ENCODE measurements at places on chromosomes 12 and 14. TPM values are rescaled to one million over a fixed set of nuclear protein-coding genes. Genes with fewer than 3 reads are reported as not detected.
A peak's percentile ranks its signal among the peaks of the same experiment; 100 is the strongest.

KLRC3 gene
- total RNA-seq: not detected

SLC10A1 gene
- not detected for total RNA-seq

- DNase-seq: no peak
Measured at GRCh38 chr12:27064397-27065342, 17.7 kb downstream of the C12orf71 start.

- peak; percentile 79 for DNase-seq
Measured at GRCh38 chr12:47837190-47838171, 17.8 kb upstream of the HDAC7 start.

GRCh38 chr12:118986050-118986449 is 4.7 kb downstream of the SRRM4 start:
- DNase-seq: no peak

NAA25 gene
- 19.0 TPM for total RNA-seq

CDH24 gene
- 1.9 TPM for total RNA-seq

CHST11 gene
- total RNA-seq: 29.0 TPM

DNA sequence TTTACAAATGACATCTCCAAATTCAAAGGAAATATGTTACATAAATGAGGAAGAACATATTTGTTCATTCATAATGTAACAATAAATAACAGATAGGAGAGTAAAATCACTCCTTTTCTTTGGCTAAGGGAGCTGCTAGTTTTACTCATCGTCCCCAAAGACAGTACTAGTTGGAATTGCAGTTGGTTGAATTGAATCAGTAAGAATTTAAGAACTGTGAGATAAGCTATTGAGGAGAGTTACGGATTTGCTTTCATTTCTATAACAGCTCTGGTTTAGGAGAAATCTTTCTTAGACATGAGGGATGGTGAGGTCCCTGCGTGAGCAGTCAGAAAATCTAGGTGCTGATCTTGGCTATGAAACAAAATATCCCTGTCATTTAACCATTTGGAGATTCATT is 402.8 kb downstream of the AEBP2 start:
- DNase-seq: no peak

GRCh38 chr12:118061011-118061872 is at the start of gene WSB2:
WSB2 (minus strand) TSS chr12:118061179; CDS start chr12:118061048, 131 bp downstream.
- peak; percentile 87 for DNase-seq

DNA sequence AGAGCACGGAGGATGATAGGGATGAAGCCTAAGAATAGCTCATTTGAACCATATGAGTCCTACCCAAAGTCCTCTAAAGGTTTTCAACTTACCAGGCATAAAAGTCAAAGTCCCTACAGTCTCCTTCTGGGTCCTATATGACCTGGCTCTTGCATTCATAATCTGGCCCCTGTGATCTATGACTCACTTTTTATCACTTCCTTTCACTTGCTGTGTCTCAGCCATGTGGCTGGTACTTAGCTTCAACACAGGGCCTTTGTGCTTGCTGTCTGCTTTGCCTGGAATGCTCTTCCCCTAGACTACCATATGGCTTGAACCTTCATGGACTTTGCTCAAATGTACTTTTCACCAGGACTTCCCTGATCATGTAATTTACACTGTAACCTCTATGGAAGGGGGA is 137.6 kb upstream of the TMTC1 start:
- DNase-seq: no peak

MYO1A gene
- total RNA-seq: 0.11 TPM

DNA sequence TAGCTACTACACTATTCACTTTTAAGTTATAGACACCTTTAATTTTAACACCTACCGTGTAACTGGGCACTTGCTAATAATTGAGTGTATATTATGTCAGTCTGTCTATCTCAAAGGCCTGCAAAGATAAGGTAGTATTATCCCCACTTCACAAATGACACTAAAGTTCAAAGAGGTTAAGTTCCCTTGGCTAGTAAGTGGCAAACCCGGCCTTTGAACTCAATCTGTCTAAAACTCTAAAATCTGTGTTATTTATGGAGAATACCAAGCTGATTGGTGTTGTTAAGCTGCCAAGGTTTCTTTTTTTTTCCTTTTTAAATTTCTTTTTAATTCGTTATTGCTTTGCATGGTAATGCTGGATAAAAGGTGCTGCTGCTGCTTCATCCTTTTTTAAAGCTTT is 37.7 kb downstream of the YLPM1 start:
- DNase-seq: no peak

DNA sequence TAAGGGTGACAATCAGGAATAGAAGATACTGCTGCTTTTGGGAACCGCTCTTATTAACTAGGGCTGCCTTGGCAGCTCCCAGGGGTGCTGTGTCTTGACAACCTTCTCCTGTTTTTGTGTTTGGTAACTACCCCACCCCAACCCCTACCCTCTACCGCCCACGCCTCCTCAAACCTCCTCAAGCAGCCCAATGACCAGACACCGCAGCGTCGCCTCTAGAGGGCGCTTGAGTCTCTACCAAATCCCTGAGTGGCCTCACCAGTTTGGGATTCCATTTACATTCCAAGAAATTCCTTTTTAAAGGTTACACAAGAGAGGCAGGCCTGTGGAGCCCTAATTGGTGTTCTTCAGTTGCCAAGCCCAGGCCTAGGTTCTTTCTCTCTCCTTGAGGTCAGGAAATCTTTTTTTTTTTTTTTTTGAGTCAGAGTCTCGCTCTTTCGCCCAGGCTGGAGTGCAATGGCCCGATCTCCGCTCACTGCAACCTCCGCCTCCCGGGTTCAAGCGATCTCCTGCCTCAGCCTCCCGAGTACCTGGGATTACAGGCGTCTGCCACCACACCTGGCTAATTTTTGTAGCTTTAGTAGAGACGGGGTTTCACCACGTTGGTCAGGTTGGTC is 72.4 kb upstream of the USP44 start:
- peak; percentile 80 for DNase-seq

GRCh38 chr14:95769976-95770375 is 56.1 kb upstream of the TCL1A start:
- no peak for DNase-seq

- no peak for DNase-seq
Measured at GRCh38 chr14:55877942-55878341, 240.3 kb upstream of the PELI2 start.

DNA sequence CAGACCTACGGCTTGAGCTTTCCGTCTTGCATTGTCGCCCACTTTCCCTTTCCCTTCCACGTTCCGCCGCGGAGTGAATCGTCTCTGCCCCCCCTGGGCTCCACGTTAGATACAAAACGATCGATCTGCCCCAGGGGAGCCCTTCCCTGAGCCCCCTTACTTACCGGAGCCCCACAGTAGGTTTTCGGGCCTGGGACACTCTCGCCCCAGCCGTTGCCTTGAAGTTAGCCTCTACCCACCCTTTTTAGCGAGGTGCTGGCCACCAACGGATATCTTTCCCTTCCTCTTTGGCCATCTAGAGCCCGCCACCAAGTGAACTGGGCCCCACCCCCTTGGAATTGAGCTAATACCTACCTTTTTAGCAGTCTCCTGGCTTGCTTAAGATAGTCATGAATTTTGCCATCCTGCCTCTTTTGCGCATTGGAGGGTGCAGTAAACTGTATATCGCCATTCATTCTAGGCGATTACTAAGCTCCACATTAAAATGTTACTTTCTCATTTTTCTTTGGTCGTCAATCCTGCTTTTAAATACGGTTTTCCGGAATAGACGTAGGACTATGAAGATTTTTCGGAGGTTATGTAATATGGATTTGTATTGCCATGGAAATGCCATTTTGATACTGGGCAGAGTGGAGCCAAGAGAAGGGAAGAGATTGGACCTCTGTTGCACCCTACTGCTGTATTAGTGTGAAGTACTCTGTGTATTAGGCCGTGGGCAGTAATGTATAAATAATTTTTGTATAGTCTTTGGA is 764 bp downstream of the RBM25 start:
- DNase-seq: peak; percentile 71

DNA sequence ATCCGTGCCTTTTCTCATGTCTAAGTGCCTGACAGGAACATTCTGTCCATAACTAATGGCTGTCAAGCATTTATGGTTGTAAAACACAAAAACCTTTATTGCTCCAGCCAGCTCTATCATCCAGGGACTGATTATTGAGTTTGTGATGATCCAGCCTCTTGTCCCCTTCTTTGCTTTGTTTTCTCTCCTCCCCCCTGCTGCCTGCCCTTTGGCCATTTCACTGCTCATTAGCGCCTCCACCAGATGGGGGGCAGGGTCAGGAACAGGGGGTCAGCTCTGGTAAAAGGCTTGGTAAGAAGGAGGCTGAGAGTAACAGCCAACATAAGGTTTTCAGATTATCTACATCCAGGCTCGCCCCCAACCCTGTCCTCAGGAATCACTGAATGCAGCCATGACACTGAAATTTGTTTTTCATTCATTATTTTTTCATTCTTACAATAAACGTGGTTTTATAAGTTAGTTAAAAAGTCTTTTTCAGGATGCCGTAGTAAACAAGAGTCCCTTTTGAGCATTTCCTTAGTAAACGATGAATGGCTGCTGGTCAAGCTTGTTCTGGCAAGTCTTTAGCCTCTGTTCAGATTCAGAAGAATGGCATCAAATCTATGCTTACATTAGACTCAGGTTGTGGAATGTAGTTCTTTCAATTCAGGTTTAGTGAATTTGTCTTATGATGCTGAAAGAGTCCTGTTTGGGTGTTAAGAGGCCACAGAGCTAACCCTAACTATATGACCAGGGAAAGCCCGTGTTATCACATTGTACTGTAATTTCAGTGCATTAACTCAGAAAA is 21.7 kb downstream of the HMGA2 start:
- no peak for DNase-seq

DNA sequence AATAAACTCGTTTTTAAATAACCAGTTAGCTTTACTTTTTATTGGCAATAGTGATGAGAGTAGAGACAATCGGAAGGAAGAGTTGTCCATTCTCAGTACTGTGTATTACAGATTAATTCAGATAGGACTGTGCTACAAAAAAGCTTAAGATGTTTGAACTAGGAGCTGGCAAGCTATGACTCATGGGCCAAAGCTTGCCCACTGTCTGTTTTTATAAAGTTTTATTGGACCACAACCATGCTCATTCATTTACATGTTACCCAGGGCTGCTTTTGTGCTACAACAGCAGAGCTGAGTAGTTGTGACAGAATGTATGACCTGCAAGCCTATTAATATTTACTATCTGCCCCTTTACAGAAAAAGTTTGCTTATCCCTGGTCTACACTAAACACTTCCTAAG is 19.4 kb downstream of the GNS start:
- DNase-seq: no peak

PARP11 gene
- total RNA-seq: 15.7 TPM

FOXN4 gene
- total RNA-seq: not detected

GRCh38 chr14:94164685-94165431 is 9.3 kb upstream of the PPP4R4 start:
- DNase-seq: no peak

- DNase-seq: no peak
Measured at GRCh38 chr12:131923260-131923659, 5.8 kb upstream of the PUS1 start.

HOXC4 gene
- total RNA-seq: 7.4 TPM

GRCh38 chr12:110554184-110554583 is 28.9 kb downstream of the PPTC7 start:
- no peak for DNase-seq

DNA sequence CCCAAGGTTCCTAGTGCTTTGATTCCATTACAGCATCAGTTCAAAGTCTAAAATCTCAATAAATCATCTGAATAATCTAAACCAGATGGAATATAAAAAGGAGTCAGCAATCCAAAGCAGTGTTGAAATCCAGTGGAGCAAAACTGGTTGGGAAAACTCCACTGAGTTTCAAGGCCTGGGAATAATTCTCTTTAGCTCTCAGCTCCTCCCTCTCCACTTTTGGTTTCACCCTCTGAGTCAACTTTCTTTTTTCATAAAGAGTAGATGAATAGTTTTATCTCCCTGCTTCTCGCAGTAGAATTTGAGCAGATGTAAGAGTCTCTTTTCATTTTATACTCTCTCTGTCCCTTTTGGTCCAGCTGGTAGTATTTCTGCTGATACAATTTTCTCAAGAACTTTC is 338.6 kb downstream of the APAF1 start:
- DNase-seq: no peak

SAMD4A gene
- 8.4 TPM for total RNA-seq

- no peak for DNase-seq
Measured at GRCh38 chr12:110467847-110468213, 227 bp downstream of the GPN3 start.

- no peak for DNase-seq
Measured at GRCh38 chr12:117022465-117022864, 76.8 kb downstream of the TESC start.

DNA sequence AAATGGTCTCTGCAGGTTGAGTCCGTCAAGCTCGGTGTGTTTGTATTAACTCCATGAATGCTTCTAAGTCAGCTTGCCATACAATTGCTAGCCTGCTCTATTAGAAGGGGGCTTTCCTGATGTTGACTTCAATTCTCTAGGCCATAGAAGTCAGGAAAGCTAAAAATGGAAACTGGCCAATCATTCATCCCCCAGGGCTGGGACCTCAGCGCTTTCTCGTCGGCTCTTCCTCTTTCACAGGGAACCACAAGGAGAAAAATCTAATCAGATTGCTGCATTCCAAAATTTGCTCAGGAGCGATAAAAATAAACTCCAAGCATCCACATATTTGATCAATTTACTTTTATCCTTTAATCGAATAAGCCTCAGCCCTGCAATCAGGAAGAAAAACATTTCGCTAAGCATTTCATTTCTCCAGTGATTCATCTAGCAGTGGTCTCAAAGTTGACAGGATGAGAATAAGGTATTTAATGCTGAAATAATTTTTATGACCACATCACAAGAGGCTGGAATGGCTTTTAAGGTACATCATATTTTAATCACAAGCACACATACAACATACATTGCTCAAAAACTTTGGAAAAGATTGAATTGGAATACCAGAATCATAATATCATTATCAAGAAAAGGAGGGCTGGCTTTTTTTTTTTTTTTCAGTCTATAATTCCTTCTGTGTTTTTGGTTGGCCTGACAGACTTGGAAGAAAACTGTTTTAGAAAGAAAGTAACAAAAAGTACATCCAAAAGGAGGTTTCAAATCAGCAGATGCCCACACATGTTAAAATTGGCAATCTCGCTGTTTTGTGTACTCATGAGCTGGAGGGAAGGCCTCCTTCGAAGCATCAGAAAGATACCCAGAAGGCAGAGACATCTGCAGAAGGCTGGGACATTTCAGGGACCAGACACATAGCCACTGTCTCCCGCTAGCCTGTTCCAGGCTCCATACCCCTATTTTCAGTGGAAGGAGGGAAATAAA is 316.3 kb downstream of the NUAK1 start:
- DNase-seq: no peak

NGB gene
- total RNA-seq: 0.17 TPM

- DNase-seq: no peak
Measured at GRCh38 chr12:131091413-131091975, 137.8 kb downstream of the ADGRD1 start.

GRCh38 chr12:79294590-79294989 is 396.2 kb downstream of the PAWR start:
- DNase-seq: no peak

DNA sequence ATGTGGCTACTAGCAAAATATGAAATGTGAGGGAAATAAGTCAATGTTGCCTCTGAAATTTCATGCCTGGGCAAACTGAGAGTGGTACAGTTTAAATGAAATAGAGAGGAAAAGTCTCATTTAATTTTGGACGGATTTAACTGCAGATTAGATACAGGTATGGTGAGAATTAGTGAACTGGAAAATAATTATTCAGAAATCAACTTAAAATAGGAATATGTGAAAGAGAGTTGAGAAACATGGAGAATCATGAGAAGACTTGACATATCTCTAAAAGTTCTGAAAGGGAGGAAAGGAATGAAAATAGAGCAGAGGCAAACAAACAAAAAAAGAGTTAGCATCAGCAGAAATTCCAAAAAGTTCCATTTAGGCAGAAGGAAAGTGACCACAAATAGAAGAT is 33.5 kb upstream of the BMAL2 start:
- DNase-seq: no peak

DCAF5 gene
- total RNA-seq: 32.6 TPM
